ENCODE measurements at places on chromosomes 6 and 20.

GRCh38 chr6:12911427-12911826, 194.9 kb downstream of the PHACTR1 start:
- no peak for DNase-seq

DNA sequence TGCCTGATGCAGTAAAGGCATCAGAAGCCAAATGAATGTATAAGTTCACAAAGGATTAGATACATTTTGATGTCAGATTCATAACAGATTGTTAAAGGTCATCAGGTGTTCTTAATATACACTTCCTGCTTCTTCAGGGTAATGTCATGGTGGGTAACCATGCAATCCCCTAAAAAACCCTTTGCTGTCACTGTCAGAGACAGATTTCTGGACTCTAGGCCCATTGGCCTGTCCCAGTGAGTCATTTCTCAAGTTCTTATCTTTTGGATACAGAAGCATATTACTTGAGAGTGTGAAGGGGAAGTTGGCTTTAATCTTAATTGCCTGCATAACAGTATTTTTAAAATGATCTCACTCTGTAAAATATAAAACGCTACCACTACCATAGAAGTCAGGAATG, 895.6 kb upstream of the MAP3K7 start:
- no peak for DNase-seq

- no peak for DNase-seq
Measured at GRCh38 chr6:125154118-125154760, 666 bp downstream of the TPD52L1 start.

DNA sequence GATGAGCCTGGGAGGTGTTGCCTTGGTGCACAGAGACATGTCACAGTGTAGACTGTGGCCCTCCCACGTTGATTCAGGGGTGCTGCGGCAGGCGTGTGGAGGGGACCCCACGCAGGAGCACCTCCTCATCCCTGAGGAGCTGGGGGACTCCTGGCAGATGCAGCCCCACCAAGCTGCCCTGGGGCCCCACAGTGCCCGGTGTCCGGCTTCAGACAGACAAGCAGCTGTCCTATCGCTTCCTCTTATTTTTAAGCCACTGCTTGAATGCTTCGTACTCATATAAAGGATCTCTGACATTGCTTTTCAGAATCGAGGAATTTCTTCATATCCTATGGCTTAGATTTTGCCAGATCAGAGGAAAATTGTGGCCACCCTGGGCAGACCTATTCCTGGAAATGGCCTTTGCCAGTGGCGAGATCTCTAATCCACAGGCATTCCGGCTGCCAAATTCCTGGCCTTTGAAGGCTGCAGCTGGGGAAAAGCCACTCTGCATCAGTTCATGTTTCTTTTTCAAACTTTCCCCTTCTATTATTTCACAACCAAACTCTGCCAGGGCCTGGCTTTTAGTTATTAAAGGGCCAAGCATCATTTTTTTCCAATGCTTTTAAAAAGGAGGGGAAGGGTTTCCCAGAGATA, 337.0 kb downstream of the THBS2 start:
- no peak for DNase-seq

- DNase-seq = no peak
Measured at GRCh38 chr6:56549014-56549413, 93.7 kb downstream of the DST start.

- no peak for DNase-seq
Measured at GRCh38 chr6:1379788-1380147, 9.6 kb upstream of the FOXF2 start.

- no peak for DNase-seq
Measured at GRCh38 chr20:17023806-17024205, 203.0 kb upstream of the PCSK2 start.

DNA sequence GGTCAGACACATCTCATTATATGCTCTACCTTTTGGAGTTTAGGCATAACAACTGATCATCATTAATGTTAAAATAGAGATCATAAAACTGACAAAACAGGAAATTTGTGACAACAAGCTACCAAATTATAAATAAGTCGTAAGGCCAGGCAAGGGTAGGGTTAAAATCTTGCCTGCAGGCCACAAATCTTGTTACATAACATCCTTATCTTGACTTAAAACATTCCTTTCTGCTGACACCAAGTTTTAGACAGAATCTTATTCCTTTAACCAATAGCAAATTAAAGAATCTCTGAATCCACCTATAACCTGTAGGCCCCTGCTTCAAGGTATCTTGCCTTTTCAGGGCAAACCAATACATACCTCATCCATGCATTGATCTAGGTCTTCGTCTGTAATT, 32.5 kb upstream of the NKAIN2 start:
- DNase-seq = no peak

DNA sequence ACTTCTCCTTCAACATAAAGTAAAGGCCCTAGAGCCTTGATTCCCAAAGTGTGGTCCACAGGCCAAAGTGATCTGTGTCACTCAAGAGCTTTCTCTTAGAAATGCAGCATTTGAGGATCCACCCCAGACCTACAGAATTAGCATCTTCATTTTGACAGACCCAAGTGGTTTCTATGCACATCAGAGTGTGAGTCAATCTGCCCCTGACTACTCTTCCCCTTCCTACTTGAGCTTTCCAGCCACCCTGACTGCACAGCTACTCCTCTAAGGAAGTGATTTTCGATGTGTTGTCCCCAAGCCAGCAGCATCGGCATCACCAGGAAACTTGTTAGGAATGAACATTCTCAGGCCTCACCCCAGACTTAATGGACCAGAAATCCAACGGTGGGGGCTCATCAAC, 2.6 kb downstream of the MEP1A start:
- no peak for DNase-seq

GRCh38 chr6:80425089-80425823, 318.8 kb downstream of the BCKDHB start:
- no peak for DNase-seq

GRCh38 chr20:19828232-19828631, 70.2 kb downstream of the RIN2 start:
- DNase-seq = peak; percentile 7

DNA sequence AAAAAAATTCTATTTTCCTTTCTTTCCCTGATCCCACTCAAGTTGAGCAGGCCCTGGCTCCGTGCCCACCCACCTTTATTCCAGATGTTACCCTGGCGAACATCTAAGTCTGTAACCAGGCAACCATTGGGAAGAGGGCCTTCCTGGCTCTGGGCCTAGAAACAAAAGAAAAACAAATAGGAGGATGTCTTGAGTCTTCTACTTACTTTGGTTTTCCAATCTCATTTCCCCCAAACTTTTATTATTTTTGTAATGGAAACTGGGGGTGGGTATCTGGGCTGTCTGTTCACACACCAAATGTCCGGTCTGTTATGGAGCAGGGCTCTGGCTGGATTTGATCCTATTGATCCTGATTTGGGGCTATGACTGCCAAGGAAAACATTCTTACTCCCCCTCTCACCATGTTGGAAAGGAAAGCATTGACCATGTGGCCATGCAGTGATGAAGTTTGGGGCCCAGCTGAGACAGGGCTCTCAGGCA, 744.1 kb downstream of the DHX35 start:
- DNase-seq = no peak

DNA sequence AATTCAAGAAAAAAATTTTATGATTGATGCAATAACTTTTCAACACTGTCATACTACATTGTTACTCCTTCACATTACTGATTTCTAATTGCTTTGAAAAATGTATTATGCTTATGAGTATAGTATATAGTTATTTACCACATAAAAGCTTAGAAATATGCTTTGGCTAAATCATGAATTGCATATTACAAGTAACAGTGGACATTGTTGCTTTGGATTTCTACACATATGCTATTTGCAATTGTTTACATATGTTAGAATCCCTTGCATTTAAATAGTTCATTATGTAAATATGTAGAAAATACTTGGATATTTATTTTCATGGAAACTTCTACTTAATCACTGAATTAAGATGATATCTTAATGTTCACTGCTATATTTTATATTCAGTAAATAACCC, 577.5 kb downstream of the QKI start:
- DNase-seq = no peak

DNA sequence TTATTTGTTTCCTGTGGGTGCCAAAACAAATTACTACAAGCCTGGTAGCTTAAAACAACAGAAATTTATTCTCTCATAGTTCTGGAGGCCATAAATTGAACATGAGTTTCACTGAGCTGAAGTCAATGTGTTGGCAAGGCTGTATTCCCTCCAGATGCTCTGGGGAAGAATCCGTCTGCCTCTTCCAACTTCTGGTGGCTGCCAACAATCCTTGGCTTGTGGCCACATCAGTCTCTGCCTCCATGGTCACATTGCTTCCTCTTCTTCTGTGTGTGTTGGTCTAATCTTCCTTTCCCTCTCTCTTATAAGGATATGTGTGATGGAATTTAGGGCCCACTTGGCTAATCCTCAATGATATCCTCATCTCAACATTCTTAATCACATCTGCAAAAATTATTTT, 92.8 kb upstream of the EPB41L1 start:
- no peak for DNase-seq

DNA sequence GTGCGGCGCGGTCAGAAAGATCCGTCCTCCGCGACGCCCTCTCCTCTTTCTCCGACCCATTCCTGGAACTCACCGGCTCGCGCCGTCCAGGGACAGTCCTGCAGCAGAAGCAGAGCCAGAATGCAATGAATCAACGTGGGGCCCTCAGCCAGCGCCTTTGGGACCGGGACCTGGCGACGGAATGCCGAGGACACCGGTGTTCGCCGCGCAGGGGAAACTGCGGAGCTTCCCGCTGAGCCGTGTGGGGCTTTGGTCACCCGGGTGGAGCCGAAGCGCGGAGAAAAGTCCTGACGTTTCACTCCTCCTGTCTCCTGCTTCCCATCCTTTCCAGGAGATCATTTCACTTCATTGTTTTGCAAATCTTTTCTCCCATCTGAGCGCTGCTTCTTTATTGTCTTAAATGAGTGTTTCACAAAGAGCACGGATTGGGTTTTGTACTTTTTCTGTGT, 26.5 kb downstream of the ULBP1 start:
- no peak for DNase-seq

DNA sequence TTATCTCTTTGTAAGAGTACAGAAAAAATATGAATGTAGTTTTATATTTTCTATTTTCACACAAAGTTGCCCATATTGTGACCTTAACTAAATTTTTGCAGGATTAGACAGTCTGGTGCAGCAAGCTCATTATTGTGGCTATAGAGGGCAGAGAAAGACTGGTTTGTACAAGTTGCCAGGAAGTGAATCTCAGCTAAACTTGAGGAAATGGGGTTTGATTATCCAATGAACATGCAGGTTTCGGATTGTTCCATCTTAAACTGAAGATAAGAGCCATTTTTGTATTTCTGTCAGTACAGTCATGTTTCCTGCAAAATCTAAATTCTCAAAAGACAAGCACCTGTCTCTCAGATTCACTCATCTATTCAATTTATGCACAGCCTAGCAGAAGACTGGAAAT, 390.9 kb downstream of the MMUT start:
- no peak for DNase-seq

DNA sequence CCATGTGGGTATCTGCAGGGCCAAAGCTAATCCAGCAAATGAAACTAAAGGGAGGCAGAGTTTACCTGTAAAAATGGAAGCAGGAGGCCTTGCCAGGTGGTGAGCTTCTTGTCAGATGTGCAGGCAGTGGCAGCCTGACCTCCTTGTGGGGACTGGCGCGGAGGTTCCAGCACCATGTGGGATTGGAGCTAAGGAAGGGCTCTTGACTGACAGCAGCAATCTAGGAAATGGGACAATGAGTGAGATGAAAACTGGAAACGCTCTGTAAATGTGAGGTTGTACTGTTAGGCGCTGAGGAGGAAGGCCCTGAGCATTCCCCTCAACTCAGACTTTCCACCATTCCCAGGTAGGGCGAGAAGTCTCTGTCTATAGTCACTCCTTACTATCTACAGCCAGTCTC, 81.8 kb upstream of the ARMC2 start:
- DNase-seq = no peak

DNA sequence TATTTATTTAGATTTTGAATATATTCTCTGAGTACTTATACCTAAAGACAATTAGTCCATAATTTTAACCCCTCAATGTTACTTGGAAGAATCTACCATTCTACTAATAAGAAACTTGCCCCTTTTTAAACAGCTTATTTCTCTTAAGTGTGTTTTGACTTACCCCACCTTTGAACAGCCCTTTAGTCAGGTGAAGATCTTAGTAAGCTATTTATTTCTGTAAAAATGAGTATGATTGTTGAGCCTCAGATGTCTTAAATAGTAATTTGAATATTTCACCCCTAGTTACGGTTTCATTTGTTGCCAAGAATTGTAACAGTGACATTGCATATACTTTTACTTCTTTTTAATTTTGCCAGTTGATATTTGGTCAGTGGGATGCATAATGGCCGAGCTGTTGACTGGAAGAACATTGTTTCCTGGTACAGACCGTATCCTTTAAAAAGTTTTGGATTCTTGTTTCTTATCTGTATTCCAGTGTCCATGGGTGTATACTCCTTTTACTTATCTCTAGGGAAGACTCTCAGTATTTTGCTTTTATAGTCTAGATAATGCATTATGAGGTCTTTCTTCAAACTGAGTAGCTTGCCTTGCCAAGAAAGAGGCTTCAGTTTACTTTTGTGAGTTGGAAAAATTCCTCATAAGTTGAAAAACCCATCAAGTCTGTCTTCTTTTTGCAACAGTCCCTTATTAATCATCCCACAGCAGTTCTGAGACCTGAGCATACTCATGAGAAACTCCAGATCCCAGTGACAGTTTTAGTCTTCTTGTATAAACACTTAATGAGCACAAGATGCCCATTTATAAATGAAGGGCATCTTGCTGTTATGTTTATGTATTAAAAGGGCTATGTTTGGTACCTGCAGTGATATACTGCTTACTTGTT, 48.8 kb downstream of the MAPK14 start:
- no peak for DNase-seq

DNA sequence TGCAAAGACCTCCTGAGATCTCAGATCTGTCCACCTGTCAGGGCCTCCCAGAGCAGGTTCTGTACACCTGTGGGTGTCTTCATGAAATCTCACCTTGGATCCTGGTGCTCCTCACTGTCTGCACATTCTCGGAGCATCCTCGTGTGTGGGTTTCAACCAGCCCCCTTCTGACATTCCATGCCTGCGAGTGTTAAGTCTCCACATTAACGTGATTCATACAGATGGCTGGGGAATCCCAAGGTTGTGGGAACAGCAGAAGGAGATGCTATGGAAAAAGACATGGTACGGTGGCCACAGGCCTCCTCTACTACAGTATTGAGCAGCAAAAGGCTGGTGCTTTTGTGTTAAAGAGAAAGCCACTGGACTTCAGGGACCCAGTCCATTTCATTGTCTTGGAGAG, 556.5 kb downstream of the DHX35 start:
- DNase-seq = no peak

DNA sequence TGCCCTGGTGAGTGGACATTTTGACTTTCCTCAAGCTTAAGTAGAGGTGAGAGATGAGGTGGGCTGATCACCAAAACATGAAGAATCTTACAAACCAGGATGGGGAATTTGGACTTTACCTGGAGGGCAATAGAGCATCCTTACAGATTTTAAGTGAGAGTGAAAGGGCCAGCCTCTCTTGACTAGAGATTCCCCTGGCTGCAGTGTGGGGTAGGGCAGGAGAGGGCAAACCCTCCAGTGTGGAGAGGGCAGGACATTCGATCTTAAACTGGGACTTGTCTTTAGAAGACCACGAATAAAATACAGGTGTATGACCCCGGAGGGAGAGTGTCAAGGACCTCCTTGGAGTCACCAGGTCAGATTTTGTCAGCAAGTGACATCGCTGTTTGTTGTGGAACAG, 105.1 kb downstream of the SNAP25 start:
- DNase-seq = no peak

DNA sequence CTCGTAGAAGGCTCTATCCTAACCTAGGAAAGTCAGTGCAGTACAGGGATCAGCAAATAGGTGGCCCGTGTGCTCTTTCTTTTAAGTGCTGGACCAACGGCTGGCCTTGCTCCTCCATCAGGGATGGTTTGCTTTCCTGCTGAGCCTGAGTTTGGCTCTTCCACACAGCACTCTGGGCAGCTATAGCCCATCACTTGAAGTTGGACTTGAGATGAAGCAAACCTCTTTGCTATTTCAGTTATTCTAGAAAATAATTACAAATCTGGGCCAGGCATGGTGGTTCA, 66.9 kb upstream of the KCNK16 start:
- DNase-seq = no peak
